ENCODE measurements at places on chromosomes 3 and 15.
A peak's percentile ranks its signal among the peaks of the same experiment; 100 is the strongest.

GRCh38 chr3:104526901-104527401 lies 839.8 kb upstream of the ALCAM start:
- no peak for DNase-seq

GRCh38 chr3:16893618-16894200 lies 9.0 kb downstream of the PLCL2 start:
- DNase-seq, result no peak

DNA sequence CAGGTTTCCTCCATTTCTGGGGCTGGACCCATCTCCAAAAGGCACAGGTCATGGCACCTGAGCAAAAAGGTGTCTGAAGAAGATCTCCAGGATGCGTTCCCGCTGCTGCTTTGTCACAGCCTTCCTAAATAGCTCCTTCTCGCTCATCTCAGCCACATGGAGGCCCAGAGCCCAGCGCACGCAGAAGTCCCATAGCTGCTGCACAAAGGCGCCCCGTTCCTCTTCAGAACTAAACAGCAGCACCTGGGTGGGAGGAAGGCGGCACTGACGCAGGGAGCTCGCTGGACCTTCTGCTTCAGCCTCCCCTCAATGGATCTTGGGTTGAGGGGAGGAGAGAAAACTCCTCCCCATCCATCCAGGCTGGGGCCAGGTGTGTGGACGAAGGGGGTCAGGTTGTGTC lies 8.4 kb downstream of the DUOX2 start:
- no peak for DNase-seq

GRCh38 chr3:81302045-81302444 lies 459.4 kb downstream of the GBE1 start:
- DNase-seq, result no peak

DNA sequence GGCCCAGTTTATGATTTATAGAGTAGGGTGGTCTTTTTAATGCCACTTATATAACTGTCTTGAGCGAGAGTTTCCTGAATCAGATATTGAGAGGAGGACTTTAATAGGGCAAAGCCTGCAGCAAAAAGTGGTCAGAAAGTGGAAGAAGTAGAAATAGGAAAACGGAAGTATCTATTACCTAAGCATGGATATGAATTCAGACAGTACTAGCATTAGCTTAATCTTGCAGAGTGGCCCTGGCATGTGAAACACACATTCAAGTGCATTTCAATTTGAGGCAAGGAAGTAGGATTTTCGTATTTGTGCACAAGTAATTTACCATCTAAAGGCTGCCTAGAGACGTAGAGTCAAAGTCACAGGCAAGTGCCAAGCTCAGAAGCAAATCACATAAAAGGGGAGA lies 622.3 kb downstream of the DIPK2A start:
- DNase-seq, result no peak

GRCh38 chr15:100902436-100903167 lies 16.6 kb upstream of the LRRK1 start:
- DNase-seq, result peak; percentile 93

DNA sequence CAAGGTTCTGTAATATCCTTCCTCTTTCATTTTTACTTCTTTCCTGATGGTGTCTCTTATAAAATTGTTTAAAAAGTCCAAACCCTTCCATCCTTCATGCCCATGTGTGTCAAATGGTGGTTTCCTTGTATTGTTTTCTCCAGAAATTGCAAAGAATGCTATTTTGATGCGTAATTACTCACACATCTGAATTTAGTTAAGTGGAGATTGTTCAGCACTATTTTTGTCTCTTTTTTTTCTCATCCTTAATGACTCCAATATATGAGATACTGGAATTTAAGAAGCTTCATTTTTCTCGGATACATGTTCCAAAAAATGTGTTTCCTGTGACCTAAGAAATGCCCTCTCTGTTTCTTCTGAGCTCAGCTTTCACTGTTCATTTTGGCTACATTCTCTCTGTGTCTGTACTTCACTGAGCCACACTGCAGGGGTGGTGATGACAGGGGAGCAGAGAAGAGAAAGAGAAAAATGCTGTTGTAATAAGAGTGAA lies 799.8 kb downstream of the DIPK2A start:
- no peak for DNase-seq

DNA sequence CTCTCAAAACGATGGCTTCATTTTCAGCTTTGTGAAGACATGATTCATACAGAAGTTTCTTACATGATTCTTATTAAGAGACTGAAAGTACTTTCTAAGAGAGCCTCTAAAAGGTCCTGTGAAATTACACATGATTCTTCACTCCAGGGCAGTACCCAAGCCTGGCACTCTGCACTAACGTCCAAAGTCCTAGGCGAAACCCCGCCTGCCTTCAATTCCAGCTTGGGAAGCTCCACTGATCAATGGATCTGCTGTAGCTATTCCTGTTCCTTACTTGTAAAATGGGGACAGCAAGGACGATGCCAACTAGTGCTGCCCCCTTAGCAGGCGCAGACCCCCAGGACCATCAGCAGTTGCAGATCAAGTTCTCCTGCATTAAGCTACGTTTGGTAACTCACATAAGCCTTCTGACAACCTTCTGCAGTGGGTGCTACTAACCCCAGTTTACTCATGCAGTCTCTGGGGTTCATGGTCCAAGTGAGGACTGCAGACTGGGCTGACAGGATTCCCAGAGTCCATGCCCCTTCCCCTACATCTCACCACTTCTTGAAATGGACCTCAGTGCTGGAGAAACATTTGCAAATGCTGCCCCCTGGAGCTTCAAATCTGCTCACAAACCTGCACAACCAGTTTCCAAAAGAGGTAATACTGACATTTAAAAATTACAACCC lies 10.6 kb downstream of the CHCHD4 start:
- no peak for DNase-seq

- DNase-seq, result no peak
Measured at GRCh38 chr3:13245615-13245978, 172.4 kb upstream of the IQSEC1 start.

- no peak for DNase-seq
Measured at GRCh38 chr15:45203182-45203581, 15.4 kb upstream of the SHF start.

- DNase-seq, result no peak
Measured at GRCh38 chr3:32436816-32437189, 45.1 kb downstream of the CMTM7 start.

DNA sequence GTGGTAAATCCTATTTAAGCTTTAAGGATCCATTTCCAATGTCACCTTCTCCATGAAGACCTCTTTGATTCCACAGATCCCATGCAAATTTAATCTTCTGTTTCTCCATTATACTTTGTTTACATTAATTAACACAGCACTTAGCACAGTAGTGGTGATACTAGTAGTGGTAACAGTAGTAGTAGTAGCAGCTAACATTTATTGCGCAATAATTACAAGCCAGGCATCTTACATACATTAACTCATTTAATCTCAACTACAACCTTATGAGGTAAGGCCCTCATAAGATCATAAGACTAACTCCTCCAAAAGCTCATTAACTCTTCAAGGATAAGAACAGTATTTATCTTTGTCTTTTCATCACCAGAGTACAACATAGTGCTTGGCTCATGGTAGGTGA lies 54.8 kb upstream of the FSIP1 start:
- DNase-seq, result no peak

GRCh38 chr15:25892126-25892525 lies 29.0 kb upstream of the ATP10A start:
- no peak for DNase-seq

DNA sequence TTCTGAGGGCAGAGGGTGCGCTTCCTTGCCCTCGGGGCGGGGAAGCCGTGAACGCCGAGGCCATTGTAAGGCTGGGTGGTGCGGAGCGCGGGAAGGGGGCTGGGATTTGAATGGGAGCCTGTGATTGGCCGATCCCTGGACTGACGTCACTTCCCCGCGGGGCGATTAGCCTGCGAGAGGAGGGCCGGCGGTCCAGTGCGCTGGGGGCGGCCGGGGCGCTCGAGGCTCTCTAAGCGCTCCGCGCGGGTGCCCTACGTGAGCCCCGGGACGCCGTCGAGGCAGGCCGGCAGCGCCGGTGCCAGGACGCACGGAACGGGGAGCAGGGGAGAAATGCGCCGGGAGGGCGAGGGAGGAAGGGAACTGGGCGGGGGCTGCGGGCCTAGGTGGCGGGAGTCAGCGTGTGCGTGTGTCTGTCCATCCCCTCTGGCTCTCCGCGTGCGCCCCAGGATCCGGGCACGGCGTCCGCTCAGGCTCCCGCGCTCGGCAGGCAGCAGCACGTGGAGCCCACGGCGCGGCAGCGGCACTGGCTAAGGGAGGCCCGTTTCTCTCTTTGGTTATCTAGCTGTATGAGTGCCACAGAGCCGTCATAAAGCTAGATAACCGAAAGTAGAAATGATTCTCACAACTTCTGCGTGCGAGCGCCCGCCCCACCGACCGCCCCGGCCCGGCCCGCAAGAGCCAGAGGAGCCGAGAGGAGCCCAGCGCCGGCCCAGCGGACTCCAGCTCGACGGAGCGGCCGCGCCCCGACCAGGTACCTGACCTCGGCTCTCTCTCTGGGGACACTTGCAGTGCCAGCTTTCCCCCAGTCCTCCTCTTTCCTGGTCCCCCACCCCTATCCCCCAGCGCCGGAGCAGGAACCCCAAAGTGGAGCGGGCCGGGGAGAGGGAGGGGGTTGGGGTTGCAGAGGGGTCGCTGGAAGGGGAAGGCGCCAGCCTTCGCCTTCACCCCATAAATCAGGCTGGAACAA lies 33.1 kb upstream of the POLG start:
- DNase-seq, result no peak

DNA sequence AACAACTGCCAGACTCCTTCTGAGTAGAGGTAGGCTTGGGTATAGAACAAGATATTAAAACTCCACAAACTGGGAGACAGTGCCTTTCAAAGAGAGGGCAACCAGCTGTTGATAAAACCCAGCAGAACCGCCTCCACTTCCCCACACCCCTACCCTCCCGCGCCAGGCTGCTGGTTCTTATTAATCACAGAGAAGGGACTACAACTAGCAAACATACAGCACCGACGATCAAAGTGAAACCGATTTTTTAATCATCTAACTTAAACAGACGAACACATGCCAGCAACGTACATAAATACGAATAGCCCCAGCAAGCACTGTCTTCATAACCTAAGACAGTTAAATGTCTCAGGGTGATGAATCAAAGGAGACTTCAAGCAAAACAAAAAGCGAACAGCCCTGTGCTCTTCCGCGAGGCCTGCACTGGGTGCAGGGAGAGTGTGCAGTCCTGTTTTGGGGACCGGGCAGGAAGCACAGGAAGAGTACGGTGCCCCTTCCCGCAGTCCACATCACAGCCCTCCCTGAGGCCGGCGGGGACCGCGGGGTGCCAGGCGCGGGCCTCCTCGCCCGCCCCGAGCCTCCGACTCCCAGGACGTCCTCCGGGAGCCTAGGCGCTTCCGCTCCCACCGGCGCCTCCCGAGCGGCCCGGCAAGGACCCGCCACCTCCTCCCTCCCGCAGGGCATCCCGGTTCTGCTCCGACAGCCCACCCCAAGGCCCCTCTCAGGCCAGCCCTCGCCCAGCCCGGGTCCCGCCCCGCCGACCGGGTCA lies 75.1 kb upstream of the VGLL4 start:
- peak; percentile 71 for DNase-seq
